ENCODE measurements at places on chromosomes 16 and 17.

DNA sequence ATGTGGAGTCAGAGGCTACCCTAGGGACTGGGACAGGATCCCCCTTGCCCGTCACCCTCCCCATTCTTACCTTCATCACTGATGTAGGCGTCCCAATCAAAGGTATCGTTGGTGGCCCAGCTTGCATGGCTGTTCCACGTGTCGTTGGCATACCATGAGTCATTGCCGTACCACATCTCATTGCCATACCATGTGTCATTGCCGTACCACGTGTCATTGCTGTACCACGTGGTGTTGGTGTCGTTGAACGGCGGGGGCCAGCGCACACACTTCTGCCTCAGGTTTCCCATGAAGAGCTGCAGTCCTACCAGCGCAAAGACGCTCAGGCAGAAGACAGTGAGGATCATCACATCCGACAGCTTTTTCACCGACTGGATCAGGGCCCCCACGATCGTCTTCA is 4.8 kb downstream of the SCN4A start:
- no peak for DNase-seq

DNA sequence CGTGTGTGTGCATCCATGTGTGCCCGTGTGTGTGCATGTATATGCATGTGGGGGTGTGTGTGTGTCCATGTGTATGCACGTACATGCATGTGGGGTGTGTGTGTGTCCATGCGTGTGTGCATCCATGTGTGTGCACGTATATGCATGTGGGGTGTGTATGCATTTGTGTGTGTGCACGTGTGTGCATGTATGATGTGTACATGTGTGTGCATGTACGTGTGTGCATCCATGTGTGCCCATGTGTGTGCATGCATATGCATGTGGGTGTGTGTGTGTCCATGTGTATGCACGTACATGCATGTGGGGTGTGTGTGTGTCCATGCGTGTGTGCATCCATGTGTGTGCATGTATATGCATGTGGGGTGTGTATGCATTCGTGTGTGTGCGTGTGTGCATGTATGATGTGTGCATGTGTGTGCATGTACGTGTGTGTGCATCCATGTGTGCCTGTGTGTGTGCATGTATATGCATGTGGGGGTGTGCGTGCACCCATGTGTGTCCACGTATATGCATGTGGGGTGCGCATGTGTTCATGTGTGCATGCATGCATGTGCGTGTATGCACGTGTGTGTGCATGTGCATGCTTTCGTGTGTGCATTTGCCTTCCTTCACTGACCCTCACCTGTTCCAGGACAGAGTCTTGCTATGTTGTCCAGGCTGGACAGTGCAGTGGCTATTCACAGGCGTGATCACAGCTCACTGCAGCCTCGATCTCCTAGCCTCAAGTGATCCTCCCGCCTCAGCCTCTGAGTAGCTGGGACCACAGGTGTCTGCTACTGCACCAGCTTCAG is 129.6 kb upstream of the TNRC6C start:
- no peak for DNase-seq

- DNase-seq = no peak
Observed at GRCh38 chr17:58382108-58382871, 30.3 kb upstream of the SUPT4H1 start.

- no peak for DNase-seq
Observed at GRCh38 chr17:34400301-34400931, 37.4 kb upstream of the CCL1 start.

DNA sequence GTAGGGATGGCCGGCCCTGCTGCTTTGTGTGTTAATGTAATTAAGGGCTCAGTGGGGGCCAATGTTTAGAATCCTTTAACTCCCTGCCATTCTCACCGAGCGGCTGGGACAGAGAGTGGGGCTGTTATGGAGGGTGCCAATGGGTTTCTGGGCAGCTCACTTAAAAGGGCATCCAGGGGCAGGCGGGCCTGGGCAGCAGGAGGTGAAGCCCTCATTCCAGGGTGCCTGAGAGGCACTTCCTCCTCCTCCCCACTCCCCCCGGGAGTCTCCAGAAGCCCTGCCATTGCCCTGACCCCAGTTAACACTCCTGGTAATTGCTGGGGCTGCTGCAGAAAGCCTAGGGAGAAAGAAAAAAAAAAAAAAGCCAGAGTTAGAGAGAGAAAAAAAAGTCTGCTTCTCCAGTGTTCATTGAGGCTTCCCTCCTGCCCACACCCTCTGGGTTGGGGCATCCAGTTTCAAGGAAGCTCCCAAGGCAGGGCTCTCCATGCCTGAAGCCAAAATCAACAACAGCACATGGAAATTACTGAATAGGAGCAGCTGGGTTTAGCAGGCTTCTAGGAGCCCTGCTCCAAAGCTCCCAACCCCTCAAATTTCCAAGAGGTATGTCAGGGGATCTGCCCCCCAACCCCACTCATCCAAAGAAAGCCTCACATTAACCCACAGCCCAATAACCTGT is 28.0 kb downstream of the CUEDC1 start:
- no peak for DNase-seq

DNA sequence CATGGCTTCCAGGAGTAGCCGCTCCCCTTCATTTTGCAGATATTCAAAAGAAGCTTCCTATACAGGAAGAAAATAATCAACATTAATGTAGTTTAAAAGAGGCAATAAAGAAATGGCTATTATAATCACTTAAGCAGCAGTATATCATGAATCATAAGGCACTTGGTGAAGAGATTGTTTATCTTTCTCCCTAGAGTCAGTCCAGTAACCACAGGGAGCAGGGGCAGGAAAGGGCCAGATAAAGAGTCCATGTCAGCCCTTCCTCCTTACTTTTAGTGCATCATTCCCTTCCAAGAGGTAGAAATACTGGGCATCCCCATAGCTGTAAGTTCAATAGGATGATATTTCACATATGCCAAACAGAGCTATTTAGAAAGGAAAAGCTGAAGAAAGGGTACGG is 184.6 kb upstream of the C17orf78 start:
- DNase-seq = no peak

DNA sequence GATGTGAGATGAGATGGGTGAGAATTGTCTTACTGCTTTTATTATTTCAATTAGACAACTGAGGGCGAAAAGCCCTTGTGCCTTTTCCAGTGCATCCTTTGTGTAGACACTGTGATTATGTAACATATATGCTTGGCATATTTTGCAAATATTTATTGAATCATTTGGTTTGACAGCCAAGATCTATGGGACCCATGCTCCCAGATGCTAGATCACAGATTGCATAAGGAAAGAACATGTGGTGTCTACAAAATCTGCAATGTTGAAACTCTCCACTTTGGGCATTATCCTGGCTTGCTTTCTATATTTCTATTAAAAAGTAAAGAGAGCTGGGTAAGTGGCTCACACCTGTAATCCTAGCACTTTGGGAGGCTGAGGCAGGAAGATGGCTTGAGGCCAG is 4.8 kb upstream of the COG1 start:
- DNase-seq = no peak

Data from stimulated activated CD4-positive, alpha-beta T cell treated with anti-CD3 and anti-CD28 coated beads, Interleukin-2, amount 100 ng/mL, for 24 hours (primary cell).